NCI-H2081 (cell line): ENCODE measurements at places on chromosomes 2 and 18.

DNA sequence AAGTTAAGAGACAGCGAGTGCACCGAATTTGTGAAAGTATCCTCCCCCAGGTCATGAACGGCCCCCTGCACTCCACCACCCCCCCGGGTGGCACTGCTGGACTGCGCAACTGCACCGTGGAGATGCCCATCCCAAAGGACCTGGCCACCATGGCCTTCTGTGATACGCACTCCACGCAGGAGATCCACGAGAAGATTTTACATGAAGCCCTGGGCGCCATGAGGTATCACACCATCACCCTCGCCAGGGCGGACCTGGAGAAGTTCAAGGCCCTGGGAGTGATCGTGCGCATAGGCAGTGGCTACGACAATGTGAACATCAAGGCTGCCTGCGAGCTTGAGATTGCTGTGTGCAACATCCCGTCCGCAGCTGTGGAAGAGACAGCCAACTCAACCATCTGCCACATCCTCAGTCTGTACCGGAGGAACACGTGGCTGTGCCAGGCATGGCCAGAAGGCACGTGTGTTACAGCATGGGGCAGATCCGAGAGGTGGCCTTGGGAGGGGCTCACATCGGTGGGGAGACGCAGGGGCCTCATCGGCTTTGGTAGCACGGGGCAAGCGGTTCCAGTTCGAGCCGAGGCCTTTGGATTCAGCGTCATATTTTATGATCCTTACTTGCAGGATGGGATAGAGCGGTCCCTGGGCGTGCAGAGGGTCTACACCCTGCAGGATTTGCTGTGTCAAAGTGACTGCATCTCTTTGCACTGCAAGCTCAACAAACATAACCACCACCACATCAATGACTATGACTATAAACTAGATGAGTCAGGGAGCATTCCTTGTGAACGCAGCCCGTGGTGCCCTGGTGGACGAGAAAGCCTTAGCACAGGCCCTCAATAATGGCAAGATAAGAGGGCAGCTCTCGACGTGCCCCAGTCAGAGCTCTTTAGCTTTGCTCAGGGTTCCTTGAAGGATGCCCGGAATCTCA, 290.8 kb upstream of the MC4R start:
- no peak for DNase-seq

DNA sequence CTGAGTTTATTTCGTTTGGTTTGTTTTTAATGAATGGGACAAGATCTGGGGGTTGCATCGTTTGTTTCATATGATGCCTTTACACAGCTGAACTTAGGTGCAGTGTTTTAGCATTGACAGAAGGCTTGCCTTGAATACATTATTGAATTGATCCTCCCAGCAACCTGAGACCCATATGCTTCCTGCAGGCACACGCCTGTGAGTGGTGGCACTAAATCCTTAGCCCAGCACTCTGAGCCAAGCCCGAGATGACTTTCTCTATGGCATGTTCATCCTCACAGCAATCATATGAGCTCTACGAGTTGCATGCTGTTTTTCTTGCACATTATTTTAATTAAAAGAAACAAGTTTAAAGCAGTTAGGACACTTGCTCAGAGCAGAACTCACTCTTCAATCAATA, 47.8 kb upstream of the AGAP1 start:
- no peak for DNase-seq

GRCh38 chr18:9870431-9871008, 15.3 kb upstream of the TXNDC2 start:
- no peak for DNase-seq

- no peak for DNase-seq
Observed at GRCh38 chr18:45227001-45227742, 388.1 kb upstream of the SLC14A2 start.

DNA sequence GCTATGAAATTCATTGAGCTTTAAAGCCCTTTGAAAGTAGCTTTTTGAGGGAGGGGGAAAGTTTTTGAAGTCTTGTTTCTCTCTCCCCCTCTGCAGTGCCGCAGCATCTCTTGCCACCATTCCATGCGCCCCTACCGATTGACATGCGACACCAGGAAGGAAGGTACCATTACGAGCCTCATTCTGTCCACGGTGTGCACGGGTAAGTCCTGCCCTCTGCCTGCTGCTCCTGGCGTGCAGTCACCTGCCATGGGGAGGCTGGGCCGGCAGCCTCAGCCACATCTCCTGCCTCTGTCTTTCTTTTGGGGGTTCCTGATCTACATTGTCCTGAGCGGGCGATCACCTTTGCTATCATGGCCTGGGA, 191.6 kb downstream of the GLI2 start:
- no peak for DNase-seq

GRCh38 chr2:68122680-68122964, 35.1 kb upstream of the PNO1 start:
- no peak for DNase-seq

GRCh38 chr2:236317938-236318396, 53.8 kb upstream of the ASB18 start:
- no peak for DNase-seq

DNA sequence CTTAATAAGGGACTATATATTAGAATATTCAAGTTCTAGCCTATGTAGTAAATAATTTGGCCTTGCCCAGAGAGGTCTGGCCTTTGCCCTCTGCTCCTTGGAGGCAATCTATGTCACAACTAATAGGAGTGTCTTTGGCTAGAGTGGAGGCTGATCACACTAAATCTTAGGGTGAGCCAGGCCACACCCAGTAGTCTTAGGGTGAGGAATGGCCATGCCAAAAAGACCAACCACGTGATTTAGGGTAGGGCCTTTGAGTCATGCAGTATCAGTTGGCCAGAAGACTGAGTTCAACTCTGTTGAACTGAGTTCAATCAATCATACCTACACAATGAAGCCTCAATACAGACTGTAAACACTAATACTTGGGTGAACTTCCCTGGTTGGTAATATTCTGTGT, 26.0 kb upstream of the FLACC1 start:
- DNase-seq: no peak

DNA sequence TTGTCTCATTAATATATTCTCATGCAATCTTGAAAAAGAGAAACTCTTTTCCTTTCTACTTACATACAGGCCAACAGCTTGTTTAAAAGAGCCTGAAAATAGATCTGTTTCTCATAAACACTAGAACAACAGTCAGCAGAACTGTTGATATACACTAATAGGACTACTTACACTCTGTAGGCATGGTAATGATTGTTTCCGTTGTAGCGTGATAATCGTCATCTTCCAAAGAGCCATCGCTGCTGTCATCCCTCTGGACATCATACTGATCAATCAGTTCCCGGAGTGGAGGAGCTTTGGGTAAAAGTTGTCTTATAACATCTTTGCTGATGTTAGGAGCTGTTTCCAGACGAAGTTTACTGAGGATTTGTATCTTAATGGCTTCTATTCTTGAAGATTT, 476 bp downstream of the MSTN start:
- no peak for DNase-seq

DNA sequence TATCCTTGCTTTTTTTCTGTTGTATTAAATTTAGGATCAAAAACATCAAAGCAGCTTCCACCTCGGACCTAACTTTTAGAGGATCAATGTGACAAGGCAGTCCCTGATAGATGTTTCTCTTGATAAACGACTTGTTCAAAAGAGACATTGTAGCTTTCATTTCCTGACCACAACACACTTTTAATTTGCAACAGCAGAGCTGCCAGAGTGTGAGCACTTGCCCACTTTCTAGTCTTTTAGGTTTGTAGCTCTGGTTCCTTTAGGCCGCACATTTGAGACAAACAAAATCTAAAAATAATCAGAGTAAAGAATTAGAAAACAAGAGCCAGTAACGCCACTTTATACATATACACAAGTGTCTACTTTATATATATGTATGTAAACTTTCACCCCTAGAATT, 3.1 kb downstream of the FIGN start:
- DNase-seq: peak; percentile 46

DNA sequence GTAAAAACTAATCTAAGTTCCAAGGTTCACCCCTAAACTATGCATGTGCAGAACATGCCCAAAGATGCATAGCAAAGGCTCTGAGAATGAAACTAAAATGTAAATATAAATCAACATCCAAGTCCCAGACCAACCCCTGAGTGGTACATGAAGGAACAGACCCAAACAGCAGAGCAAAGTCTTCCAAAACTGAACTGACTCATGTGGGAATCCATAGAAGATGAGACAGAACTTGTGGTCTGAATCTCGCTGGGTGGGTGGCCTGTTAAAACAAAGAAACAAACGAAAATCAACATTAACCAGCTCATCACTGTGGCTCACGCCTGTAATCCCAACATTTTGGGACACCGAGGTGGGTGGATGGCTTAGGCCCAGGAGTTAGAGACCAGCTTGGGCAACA, 29.5 kb upstream of the ATRAID start:
- no peak for DNase-seq

- DNase-seq: no peak
Observed at GRCh38 chr2:127700527-127701192, 637 bp upstream of the SFT2D3 start.

- DNase-seq: no peak
Observed at GRCh38 chr18:23238651-23239349, 103.5 kb downstream of the CABLES1 start.

- DNase-seq: no peak
Observed at GRCh38 chr2:45988879-45989278, 308.3 kb upstream of the EPAS1 start.

- no peak for DNase-seq
Observed at GRCh38 chr2:234623521-234623991, 126.7 kb upstream of the ARL4C start.

DNA sequence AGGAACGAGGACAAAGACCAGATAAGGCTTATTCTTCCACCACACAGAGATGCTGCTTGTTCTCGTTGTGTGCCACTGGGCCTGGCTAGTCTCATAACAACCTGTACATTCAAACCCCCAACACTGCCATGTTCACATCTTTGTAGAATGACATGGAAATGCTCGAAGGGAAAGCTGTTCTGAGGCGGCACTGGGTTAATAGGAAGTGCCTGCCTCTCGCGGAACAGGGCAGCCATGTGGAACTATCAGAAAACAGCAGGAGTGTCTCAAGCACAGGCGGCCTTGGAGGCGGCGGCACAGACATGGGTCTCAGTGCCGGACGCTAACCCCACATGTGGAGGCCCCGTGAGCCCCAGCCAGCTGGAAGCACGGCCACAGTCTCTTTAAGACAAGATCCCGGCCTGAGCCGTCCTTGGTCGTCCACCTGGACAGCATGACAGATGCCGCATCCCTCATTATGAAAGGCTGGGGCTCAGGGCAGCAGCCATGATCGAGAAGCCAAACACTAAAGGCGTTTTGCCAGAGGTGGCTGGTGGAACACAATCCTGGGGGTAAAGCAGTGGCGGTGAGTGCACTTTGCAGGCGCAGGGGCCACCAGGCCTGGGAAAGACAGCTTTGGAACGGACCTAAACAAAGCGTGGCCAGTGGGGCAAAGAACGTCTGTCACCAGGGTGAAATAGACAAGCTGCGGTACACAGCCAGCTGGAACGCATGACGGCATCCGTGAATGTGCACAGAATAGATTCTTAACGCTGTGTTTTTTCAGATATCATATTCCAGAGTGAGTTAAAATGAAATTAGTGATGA, 161.0 kb downstream of the HDAC4 start:
- DNase-seq: no peak

GRCh38 chr2:215794829-215795546, 218.4 kb downstream of the MREG start:
- DNase-seq: no peak

DNA sequence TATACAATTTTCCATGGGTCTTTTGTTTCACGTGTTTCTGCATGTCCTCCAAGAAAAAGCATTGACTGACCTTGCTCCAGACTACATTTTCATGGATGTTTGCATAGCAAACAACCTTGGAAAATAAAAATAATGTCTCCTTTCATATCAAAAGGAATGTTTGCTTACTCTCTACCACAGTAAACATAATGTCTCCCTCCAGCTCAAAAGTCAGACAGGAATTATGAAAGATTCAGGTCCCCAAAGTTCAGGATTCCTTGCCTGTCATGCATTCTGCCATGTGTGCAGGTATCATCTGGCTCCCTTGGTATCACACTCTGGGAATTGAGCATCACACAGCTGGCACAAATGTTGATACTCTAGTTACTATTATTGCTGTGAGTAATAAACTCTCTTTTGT, 103.1 kb upstream of the ZC3H15 start:
- no peak for DNase-seq

GRCh38 chr2:130354139-130354428, 1.8 kb upstream of the PTPN18 start:
- no peak for DNase-seq

DNA sequence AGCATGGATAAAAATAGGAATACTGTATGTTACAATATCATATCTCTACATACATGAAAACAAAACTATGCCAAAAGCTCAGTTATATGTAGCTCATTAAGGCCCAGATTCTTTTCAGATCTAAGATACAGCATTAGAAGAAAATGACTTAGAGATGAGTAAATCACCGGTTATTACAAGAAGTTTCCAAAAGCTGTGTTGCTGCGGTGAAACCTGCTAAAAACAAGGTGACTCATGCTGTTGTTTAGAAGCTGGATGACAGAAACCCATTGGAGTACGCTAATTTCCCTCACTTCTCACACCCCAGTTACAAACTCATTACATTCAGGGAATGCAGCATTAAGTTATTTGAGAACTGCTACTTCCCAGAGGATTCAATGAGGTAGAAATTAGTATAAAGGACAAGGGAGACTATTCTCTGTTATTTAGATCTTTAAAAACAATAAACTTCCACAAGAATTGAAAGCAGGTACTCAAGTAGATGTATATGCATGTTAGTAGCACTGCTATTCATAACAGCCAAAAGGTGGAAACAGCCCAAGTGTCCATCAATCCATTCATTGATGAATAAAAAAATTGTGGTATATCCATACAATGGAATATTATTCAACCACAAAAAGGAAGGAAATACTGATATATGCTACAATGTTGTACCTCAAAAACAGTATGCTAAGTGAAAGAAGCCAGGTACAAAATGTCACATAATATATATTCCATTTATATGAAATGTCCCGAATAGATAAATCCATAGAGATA, 32.6 kb downstream of the RBKS start:
- DNase-seq: no peak

GRCh38 chr2:74741629-74742028, 87.6 kb downstream of the SEMA4F start:
- no peak for DNase-seq

DNA sequence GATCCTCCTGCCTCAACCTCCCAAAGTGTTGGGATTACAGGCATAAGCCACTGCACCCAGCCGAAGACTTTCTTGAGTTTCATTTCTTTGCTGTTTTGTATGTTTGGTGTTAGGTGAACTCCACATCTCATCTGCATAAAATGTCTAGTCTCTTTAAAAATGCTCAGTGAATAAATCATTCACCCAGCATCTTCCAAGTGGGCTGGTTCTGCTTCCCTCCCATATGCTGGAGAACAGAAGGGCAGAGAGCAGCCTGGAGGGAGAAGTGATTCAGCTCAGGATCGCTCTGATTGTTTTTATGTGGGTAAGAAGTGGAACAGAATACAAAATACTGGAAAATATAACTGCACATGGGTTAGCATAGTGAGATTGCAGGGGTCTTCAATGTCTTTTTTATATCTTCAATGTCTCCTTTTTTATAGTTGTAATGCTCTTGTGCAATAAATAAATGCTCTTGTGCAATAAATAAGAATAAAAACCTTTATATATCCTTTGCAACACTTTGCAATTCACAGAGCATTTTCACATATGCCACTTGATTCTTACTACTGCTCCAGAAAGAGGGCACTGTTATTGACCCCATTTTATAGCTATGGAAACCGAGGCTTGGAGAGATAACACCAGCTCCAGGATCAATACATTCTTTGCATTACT, 253.0 kb upstream of the NCKAP5 start:
- no peak for DNase-seq
